ENCODE measurements at places on chromosomes 2 and 18. TPM values are rescaled to one million over a fixed set of nuclear protein-coding genes. Genes with fewer than 3 reads are reported as not detected.

Gene NR4A2
- total RNA-seq = 2.9 TPM

Gene XDH
- total RNA-seq = 0.92 TPM

Gene TGFA
- total RNA-seq = 8.2 TPM

Gene TUBB8B
- not detected for total RNA-seq

All from A549 treated with dexamethasone at 1 μM for 4 hours (cell line).